ENCODE measurements at places on chromosomes 1 and 21.
A peak's percentile ranks its signal among the peaks of the same experiment; 100 is the strongest.

DNA sequence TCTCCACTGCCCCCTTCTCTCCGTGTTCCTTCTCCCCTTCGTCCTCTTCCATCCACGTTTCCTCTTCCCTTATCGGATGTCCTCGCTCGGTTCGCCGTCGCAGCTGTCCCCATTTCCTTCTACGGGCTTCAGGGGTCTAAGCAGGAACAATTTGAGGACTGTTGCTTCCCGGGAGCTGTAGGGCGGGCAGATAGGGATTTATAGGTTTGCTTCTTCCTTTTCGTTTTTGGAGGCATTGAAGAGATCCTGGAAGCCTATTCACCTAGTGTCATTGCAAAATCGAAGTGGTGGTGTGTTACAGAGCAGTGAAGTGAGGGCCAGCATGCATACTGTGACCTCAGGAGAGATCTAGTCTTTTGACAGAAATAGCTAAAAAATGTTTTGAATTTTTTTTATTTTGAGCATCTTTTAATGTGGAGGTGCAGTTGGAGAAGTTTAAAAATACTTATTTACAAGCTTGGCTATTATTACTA is 897 bp downstream of the ZYG11B start:
- peak; percentile 7 for DNase-seq

GRCh38 chr21:14917762-14918161 is 147.0 kb downstream of the NRIP1 start:
- no peak for DNase-seq

GRCh38 chr1:167209044-167209443 is 11.6 kb upstream of the POU2F1 start:
- no peak for DNase-seq

DNA sequence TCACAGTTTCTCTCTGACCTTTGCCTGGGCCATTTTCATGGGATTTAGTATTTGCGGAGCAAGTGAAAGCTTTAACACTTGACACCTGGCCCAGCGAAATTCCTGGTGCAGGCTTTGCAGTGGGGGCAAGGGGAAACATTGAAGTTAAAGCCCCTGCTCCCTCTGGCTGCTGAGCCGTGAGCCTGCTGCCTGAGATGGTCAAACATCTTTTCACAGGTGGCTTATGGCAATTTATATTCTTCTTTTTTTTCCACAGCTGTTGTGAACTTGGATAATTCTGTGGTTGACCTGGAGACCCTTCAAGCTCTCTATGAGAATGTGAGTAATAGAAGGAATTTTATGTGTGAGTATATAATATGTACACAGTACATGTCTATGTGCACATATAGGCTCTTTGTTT is 202.9 kb downstream of the FMN2 start:
- DNase-seq: no peak

DNA sequence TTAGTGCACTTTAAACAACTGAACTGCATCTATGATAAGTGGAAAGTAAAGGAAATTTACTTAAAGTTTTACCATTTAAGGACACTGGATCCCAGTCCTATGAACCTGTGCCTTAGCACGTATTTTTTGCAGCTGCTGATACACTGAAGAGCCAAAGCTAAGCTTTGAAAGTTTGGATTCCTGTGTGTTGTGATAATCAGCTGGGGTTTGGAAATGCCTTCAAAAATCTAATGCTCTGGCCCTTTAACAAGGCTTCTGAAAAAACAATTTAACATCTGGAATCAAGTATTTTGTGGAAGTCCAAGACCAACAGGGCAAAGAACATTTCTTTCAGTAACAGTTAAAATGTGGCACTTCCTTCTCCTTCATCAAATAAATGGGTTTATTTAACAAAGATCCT is 51.8 kb downstream of the DDAH1 start:
- DNase-seq: no peak

GRCh38 chr21:42586406-42586805 is 67.0 kb upstream of the PDE9A start:
- no peak for DNase-seq

DNA sequence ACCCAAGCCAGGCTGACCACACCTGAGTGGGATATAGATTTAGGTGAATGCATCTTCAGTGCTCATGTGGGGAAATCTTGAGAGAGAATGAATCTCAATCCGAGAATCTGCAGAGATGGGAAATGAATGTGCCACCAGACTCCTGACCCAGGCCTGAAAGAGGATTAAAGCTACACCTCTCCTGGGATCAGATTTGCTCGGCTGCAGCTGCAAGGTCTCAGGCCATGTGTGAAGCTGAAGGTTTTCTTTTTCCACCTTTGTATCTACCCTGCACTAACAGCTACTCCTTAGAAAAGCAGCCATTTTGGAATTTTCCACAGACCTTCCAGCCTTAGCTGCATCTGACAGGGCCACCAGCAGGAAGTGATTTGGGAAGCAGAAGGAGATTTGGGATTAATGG is 18.3 kb downstream of the GPR3 start:
- no peak for DNase-seq

DNA sequence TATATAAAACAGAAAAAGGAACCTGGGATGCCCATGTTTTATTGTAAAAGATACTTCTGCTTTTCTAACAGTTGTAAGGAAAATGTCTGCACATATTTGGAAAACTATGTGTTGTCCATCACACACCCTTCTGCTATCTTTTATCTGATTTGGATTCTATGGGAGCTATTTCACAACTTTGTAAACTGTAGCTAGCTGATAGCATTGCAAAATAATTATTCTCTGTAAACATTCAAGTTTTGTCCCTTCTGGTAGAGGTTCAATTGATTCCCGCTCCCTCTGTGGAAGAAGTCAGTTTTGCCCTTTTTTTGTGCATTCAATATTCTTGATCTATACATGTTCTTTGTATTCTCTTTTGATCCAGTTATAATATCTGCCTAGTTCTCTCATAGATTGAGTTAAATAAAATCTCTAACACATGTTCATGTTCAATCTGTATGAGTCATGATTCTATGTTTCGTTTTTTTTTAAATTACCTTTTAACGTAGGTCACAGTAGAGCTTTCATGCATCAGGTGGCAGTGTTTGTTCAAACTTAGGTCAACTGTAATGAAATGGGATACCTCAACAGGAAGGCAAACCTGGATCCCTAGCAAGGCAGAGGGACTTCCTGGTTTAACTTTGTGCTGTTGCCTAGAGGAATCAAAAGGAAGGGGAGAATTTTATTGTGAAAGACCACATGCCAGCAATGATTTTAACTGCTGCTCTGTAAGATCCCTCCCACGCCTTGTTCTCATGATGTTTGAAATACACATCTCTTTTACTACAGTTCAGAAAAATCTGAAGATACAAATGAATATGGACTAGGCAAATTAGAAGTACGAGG is 26.0 kb upstream of the BCL9 start:
- DNase-seq: no peak
